ENCODE measurements at places on chromosomes 7 and 10. TPM values are rescaled to one million over a fixed set of nuclear protein-coding genes. Genes with fewer than 3 reads are reported as not detected.

LRRC4 gene
- 0.40 TPM for total RNA-seq

EEPD1 gene
- 0.33 TPM for total RNA-seq

SORCS3 gene
- total RNA-seq, result not detected

UNC5B gene
- total RNA-seq, result 8.0 TPM

DGKI gene
- 0.53 TPM for total RNA-seq

ITGB8 gene
- total RNA-seq, result 5.1 TPM

PKD2L1 gene
- total RNA-seq, result not detected

FAM107B gene
- 117 TPM for total RNA-seq

NRP1 gene
- total RNA-seq, result 316 TPM

VPS26A gene
- 44.4 TPM for total RNA-seq

GRID1 gene
- total RNA-seq, result not detected

VWDE gene
- total RNA-seq, result 0.07 TPM

LAMB1 gene
- total RNA-seq, result 685 TPM

PVRIG gene
- total RNA-seq, result not detected

RAB19 gene
- 0.33 TPM for total RNA-seq
